ENCODE measurements at places on chromosomes 12 and 14.

DNA sequence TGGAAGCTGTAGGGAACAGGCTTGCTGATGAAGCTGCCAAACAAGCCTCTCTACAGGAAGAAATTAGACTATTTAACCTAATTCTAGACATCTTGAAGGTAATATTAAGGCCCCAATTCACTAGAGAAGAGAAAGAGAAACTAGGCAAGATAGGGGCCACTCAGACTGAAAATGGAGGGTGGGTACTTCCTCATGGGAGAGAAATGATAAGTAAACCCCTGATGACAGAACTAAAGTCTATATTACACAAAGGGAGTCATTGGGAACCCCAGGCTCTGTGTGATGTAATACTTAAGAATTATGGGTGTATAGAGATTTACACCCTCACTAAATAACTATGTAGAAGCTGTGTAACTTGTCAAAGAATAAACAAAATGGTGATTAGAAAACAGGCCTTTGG is 64.3 kb downstream of the APOBEC1 start:
- DNase-seq: no peak

- no peak for DNase-seq
These were observed 1168.4 kb downstream of the AACS start for GRCh38 chr12:126233625-126234024.

DNA sequence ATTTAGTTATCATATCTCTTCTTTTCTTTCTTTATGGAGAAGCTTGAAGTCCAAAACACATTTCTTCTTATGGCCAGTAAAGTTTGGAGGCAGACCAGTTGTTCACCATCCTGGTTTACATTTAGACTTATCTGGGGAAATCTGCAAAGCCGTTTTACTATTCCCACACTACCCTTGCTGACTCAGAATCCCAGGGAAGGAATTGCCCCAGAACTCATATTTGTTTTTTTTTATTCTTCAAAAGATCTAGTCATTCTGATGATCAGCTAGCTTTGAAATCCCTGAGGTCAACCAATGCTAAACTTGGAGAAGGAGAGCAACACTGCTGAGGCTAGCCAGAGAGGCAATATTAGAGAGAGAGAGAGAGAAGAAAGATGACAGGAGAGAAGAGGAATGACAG is 12.3 kb upstream of the LMO3 start:
- no peak for DNase-seq

DNA sequence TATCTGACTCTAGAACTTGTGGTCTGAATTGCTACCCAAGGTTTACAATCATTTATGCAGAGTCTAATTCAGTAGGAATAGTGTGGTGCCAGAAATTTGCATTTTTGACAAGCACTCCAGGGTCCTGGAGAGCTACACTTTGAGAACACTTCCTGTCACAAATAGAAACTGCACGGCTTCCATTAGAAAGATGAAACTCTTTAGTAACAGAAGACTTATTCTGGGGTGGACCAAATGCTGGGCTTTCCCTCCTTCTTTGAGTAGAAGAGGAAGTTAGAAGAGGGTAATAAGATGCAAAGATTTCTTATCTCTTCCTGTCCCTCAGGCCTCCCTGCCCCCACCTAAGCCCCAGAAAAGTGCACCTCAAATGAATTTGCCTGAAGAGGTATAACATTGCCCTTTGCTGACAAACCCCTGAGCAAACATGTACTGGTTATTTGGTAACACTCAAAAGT is 28.4 kb downstream of the DGLUCY start:
- no peak for DNase-seq

DNA sequence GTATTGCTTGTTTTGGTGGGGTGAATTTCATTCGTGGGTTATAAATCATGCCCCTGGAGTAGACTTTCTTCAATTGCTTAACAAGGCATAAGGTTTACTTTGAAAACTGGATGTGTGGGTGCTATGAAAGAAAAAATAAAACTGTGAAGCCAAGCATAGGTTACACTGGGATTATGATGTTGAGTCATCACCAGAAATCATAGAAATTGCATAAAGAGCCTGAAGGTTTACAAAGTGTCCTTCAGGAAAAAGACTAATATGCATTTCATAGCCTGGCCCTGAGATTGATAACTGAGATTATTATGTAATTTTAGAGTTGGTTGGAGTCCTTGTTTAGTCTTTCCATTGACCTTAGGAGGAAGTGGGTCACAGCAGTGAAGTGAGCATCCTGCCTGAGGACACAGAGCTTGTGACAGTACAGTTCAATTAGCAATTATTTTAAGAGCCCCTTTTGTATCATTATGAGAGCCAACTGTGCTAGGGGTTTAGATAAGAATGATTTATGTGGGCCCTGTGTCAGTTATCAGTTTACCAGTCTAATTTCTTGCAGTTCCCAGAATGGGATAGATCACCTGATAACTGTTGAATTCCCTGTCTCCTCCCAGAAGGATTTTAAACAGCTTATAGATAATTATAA is 13.6 kb downstream of the LRRK2 start:
- no peak for DNase-seq

DNA sequence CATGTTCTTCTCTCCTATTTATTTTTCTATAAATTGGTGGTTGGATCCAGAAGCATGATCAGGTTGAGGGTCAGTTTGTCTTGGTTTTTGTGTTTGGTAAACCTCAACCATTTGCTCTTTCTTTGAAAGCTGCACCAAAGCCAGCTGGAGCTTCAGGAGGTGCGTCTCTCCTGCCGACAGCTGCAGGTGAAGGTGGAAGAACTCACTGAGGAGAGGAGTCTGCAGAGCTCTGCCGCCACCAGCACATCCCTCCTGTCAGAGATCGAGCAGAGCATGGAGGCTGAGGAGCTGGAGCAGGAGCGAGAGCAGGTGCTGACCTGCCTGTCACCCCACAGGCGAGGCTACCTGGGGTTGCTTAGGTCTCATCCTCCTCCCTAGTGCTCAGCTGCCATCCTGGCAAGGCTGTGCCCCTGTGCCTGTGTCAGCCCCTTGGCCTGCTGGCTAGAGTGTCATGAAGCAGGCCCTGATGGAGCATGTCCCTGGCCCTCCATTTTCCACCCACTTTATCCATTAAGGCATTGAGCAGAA is 45.0 kb downstream of the RAB35 start:
- no peak for DNase-seq
